ENCODE measurements at places on chromosomes 7 and 10. TPM values are rescaled to one million over a fixed set of nuclear protein-coding genes. Genes with fewer than 3 reads are reported as not detected.

Gene DGKI
- total RNA-seq = 0.38 TPM

Gene TCF7L2
- total RNA-seq = 24.3 TPM

Gene PDZD7
- total RNA-seq = 0.71 TPM

Gene HECW1
- 12.2 TPM for total RNA-seq

Gene RGR
- total RNA-seq = not detected

All from A549 treated with DMSO at 1 μM for 4 hours (cell line).